Karpas-422 (cell line): ENCODE measurements at places on chromosomes 13 and 19. TPM values are rescaled to one million over a fixed set of nuclear protein-coding genes. Genes with fewer than 3 reads are reported as not detected.

DNA sequence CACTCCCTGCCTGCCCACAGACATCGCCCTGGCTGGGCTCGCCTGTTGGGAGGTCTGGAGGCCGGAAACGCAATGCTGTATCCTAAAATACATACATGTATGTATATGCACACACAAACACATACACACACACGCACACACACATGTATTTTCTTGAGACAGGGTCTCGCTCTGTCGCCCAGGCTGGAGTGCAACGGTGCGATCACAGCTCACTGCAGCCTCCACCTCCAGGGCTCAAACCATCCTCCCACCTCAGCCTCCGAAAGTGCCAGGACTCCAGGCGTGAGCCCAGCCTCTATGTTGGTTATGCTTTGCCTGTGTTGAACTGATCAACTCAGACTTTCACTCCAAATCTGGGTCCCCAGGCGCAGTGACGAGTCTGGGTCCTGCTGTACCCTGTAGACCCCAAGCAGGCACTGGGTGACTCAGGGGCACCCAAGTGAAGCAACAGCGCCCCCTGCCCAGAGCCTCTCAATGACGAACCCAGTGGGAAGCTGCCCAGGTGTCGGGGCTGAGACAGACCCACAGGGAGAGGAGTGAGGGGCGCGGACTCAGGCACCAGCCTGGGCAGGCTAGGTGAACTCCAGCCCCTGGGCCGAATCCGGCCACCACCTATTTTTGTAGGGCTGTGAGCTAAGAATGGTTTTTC, 27.4 kb upstream of the CACTIN start:
- no peak overlapping the region for H3K27ac ChIP-seq
- peak; percentile 65 for DNase-seq
- H3K4me3 ChIP-seq, result no peak overlapping the region
- H3K27me3 ChIP-seq, result no peaks in the 10 kb centered on the region

DNA sequence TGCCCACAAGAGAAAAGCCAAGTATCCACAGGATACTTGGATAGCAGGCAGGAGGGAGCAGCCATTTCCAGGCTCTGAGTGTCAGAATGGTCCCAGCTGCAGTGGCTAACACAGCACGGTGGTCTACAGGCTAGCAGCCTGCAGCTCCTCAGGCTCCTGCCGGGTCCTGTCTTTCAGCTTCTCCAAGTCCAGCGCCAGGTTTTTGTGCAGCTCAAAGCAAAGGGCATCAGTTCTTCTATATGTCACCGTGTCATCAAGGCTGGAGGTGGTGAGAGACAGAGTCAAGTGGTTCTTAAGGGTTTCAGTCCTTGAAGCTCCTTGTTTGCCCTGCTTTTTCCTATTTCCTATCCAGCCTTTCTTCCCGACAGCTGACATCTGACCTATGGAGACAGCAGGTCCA, 188.6 kb downstream of the NUFIP1 start:
- H3K27me3 ChIP-seq, result no peaks in the 10 kb centered on the region
- DNase-seq, result no peak

- H3K27ac ChIP-seq, result no peak overlapping the region
- H3K36me3 ChIP-seq, result no peaks in the 10 kb centered on the region
- H3K27me3 ChIP-seq, result no peaks in the 10 kb centered on the region
- H3K4me1 ChIP-seq, result no peaks in the 10 kb centered on the region; the same call in 1 of the 2 replicates
- no peak overlapping the region for H3K4me3 ChIP-seq
Observed at GRCh38 chr13:67100730-67101129, 129.4 kb downstream of the PCDH9 start.

DNA sequence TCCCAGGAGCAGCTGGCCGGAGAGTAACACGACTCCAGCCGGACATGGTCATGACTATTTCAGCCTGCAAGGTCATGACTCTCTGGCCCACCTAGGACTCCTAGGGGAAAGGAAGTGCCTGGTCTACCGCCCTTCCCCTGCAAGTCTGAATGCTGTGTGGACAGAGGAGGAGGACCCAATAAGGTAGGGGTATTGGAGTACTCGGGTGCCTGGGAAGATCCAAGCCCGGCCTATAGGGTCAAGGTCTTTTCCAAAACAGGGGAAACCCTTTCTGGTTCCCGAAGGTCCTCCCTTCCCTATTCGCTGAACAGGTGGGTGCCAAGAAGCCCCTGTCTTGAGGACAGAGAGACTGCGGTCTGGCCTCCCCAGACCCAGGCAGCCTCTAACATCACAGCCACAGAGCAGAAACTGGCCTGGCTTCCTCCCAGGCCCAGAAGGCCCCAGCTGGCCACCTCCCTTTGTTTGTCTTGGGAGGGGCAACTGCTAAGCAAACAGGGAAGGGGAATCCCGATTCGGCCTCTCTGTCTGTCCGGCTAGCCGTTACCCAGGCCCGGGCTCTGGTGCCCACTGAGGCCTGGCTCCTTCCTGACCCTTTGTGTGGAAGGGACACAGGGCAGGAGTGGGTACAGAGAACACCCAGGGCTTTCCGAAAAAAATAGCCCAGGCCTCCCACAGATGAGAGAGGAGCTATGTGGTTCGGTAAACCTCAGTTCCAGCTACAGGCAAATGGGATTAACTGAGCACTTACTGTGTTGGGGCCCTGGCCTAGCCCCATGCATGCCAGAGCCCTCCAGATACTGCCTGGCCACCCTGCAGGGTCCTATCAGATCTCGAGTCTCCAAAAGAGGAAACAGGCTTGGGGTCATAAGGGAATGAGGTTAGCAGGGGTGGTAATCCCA, 5.2 kb upstream of the GRAMD1A start:
- no peak overlapping the region for H3K27ac ChIP-seq
- H3K4me1 ChIP-seq, result peaks cover 9% of the 10 kb centered on the region
- H3K36me3 ChIP-seq, result no peaks in the 10 kb centered on the region
- no peak overlapping the region for H3K4me3 ChIP-seq
- H3K27me3 ChIP-seq, result no peaks in the 10 kb centered on the region

GRCh38 chr19:38890686-38891085, 8.7 kb downstream of the SIRT2 start:
- no peak for DNase-seq
- no peak overlapping the region for H3K27ac ChIP-seq
- H3K4me3 ChIP-seq, result no peak overlapping the region

DNA sequence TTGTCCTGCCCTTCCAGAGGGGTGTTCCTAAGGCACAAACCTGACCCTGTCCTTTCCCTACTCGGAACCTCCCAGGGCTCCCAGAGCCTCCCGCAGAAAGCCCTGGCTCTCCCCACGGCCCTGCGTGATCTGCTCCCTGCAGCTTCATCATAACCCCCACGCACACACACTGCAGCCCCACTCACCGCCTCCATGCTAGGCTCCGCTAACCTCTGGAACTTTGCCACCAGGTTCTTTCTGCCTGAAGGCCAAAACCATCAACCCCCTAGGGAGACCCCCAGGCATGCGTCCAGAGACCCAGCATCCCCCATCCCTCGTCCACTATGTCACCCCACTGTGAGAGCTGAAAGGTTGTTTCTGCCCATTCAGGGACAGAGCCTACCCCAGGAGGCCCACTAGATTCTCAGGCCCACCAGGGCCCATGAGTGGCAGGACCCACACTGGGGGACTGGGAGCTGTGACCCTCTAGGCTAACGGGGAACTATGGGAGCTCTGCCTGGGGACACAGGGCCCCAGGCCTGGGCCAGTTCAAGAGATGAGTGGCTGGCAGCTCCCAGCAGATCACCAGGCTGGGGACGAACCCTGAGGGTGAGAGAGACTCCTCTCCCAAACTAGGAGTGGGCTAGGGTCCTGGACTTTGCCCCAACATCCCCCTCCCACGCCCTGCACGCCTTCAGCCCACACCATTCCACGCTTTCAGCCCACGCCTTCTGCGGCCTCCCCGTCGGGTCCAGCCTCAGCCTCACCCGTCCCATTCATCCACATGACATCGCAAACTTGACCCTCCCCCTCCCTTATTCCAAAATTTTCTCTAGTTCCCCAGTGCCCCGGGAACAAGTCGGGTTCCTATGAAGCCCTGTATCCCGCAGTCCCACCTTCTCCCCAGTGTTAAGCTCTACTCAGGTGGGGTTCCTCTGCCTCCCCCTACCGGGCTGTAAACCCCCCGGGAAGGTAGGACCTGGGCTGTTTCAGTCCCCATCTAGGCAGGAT, 33.2 kb upstream of the PNMA8B start:
- no peak overlapping the region for H3K4me3 ChIP-seq
- no peaks in the 10 kb centered on the region for H3K27me3 ChIP-seq
- no peak for DNase-seq
- no peaks in the 10 kb centered on the region for H3K36me3 ChIP-seq
- no peak overlapping the region for H3K27ac ChIP-seq
- H3K4me1 ChIP-seq, result no peaks in the 10 kb centered on the region

- H3K36me3 ChIP-seq, result peaks cover 20% of the 10 kb centered on the region
- H3K27ac ChIP-seq, result no peak overlapping the region
Observed at GRCh38 chr13:28297341-28297740, 159.0 kb downstream of the PAN3 start.

ATP4B gene
- not detected in 2 replicates for total RNA-seq

DNA sequence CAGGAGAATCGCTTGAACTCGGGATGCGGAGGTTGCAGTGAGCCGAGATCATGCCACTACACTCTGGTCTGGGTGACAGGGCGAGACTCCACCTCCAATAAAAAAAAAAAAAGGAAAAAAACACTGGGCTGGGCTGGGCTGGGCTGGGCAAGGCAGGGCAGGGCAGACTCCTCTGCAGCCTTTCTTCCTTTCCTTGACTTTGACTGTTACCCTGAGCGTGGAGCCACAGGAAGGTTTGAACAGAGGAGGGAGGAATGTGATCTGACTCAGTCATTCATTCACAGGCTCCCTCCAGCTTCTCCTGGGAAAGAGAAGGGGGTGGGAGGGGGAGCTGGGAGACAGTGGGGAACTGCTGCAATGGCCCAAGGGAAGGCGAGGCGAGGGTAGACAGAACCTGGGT, 2.7 kb upstream of the ACTN4 start:
- no peaks in the 10 kb centered on the region for H3K36me3 ChIP-seq
- peaks cover 19% of the 10 kb centered on the region for H3K4me1 ChIP-seq
- no peaks in the 10 kb centered on the region for H3K27me3 ChIP-seq
- H3K27ac ChIP-seq, result no peak overlapping the region
- DNase-seq, result no peak
- no peak overlapping the region for H3K4me3 ChIP-seq

- H3K27ac ChIP-seq, result no peak overlapping the region
- no peak for DNase-seq
- no peaks in the 10 kb centered on the region for H3K4me1 ChIP-seq
- H3K36me3 ChIP-seq, result no peaks in the 10 kb centered on the region
Observed at GRCh38 chr13:106329941-106330340, 205.5 kb downstream of the EFNB2 start.

DNA sequence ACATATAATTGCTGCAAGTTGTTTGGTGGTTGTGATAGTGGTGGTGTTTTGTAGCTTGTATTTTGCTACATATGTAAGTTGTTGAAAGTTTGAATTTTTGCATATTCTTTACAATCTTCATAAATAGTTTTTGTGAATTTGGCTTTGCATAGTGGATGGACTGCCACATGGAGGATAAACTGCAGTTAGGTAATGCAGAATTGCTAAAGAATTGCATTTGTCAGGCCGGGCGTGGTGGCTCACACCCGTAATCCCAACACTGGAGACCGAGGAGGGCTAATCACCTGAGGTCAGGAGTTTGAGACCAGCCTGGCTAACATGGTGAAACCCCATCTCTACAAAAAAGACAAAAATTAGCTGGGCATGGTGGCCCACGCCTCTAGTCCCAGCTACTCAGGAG, 111.9 kb downstream of the ZAR1L start:
- no peak for DNase-seq
- no peaks in the 10 kb centered on the region for H3K27me3 ChIP-seq
- H3K27ac ChIP-seq, result no peak overlapping the region

LILRB4 gene
- total RNA-seq, result not detected in 2 replicates

ZFP14 gene
- 8.1 and 8.4 TPM in 2 replicates for total RNA-seq
